ENCODE measurements at places on chromosomes 2 and 18. TPM values are rescaled to one million over a fixed set of nuclear protein-coding genes. Genes with fewer than 3 reads are reported as not detected.

The CREG2 gene
- total RNA-seq: 9.3 TPM

The CYP27A1 gene
- 0.18 TPM for total RNA-seq

The STON1 gene
- total RNA-seq: 0.57 TPM

The COMMD1 gene
- total RNA-seq: 47.6 TPM

The TMEM178A gene
- total RNA-seq: 0.21 TPM

The SP3 gene
- 37.3 TPM for total RNA-seq

The UGT1A7 gene
- 3.5 TPM for total RNA-seq

The KRTCAP3 gene
- total RNA-seq: 0.39 TPM

The AOX1 gene
- 5.4 TPM for total RNA-seq

The OTOS gene
- total RNA-seq: not detected

The PSMA8 gene
- not detected for total RNA-seq

The LRRC30 gene
- total RNA-seq: not detected

The DSEL gene
- total RNA-seq: 0.53 TPM

The IL18RAP gene
- not detected for total RNA-seq

The PROM2 gene
- not detected for total RNA-seq

The REG1B gene
- total RNA-seq: not detected

The ONECUT2 gene
- total RNA-seq: 0.68 TPM

The EPB41L3 gene
- total RNA-seq: 0.41 TPM

The ITGA6 gene
- total RNA-seq: 55.3 TPM

The ALPP gene
- 20.3 TPM for total RNA-seq

The LONRF2 gene
- total RNA-seq: 1.5 TPM

The MAP3K19 gene
- total RNA-seq: not detected

The FAM124B gene
- 0.05 TPM for total RNA-seq

The HOXD13 gene
- total RNA-seq: 0.19 TPM

The INHBB gene
- total RNA-seq: 35.9 TPM

The FAM228A gene
- not detected for total RNA-seq

The MORN2 gene
- 48.2 TPM for total RNA-seq

Data from A549 treated with dexamethasone at 1 μM for 4 hours (cell line).